Stimulated activated CD8-positive, alpha-beta memory T cell treated with anti-CD3 and anti-CD28 coated beads, Interleukin-7, amount 100 ng/mL, for 4 hours (primary cell): ENCODE measurements at places on chromosomes 6 and 20.

- DNase-seq = no peak
These were observed 286.7 kb upstream of the POU3F2 start for GRCh38 chr6:98547634-98548033.

- no peak for DNase-seq
These were observed 65.3 kb upstream of the ZNF217 start for GRCh38 chr20:53658973-53659372.

DNA sequence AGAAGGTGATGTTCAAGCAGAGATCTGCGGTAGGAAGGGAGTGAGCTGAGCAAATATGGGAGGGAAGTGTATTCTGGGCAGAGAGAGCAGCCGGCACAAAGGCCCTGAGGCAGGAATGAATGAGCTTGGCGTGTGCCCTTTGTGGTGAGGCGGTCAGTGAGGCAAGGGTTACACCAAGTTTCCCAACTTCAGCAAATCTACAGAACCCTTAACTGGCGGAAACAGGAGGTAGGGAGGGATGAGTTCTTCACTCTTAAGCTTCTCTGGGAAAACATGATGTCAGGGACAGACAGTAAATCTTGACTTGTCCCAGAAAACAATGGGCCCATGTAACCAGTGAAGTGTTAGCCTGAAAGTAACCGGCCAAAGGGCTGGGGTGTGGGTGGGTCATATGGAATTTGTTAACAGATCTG, 97.1 kb upstream of the PTPN1 start:
- DNase-seq = no peak

DNA sequence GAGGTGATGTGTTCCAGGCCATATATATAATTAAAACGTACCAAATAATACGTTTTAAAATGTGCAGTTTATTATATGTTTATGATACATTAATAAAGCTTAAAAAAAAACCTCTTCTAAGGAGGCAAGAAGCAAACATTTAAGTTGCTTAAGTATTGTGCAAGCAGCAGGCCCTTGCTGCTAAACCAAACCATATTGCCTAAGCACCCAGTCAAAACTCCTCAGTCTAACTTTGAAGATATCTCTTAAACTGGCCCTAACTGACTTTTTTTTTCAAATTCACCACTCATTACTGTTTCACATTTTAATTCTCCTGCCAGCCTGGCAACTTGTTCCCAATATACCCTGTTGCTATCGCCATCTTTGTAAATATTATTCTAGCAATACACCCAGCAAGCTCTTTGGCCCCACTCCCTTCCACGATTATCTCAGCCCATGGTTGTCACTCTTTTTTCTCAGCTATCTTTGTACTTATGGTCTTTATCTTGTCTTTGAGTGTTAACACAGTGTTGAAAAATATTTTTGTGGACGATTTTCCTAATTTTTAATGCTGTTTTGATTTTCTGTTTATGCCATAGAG, 60.9 kb downstream of the C6orf58 start:
- DNase-seq = no peak

- DNase-seq = no peak
These were observed 135.0 kb upstream of the TNFAIP3 start for GRCh38 chr6:137731960-137732616.

DNA sequence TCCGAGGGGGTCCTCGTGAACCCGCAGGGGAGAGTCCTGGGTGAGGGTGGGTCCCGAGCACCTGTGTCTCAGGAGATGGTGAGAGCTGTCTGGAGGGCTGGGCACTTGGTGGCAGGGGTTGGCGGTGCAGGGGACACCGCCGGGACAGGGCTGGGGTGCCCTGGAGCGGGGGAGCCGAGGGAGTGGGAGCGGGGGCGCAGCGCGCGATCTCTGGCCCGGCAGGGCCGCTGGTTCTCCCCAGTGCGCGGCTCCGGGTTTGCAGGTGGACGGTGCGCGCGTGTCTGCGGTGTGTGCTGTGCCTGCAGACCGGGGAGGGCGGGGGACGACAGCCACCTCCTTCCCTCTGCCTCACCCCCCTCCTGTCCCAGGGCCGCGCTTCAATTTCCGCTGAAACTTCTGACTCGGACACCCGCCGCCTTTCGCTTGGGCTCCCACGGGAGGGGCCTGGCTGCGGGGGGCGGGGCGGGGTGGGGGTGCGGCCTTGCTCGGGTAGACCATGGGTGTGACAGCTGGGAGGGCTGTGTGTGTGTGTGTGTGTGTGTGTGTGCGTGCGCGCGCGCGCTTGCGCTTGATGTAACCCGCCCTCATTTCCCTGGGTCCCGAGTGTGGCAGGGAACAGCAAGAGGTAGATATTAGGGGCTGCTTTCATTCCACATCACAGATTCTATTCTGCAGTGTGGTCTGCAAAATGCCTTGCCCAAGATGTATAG, 1.2 kb downstream of the TRIB3 start:
- peak; percentile 60 for DNase-seq

GRCh38 chr6:68252632-68253031, 382.4 kb upstream of the ADGRB3 start:
- DNase-seq = no peak

GRCh38 chr6:16904957-16905356, 143.7 kb upstream of the ATXN1 start:
- DNase-seq = no peak

- no peak for DNase-seq
These were observed 83.5 kb upstream of the SLC22A23 start for GRCh38 chr6:3540253-3540820.

DNA sequence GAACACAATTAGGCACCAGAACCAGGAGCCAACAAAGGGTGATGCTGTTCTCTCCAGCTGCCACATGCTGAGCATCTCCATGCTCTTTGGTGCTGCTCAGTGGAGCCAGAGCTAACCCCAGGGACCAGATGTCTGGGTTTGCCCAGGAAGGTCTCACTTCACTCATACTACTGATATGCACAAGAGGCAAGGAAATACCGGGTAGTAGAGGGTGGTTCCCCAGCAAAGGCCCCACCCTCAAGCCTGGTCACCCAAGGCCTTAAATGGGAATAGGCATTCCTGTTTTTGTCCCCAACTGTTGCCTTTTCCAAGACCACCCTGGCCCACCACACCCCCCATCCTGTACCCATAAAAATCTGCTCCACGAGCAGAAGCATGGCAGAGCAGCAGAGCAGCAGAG, 204.5 kb upstream of the TAB2 start:
- DNase-seq = no peak

- DNase-seq = no peak
These were observed 163.3 kb downstream of the ARHGAP18 start for GRCh38 chr6:129546702-129547101.
